Cardiac septum (tissue), 1 donor: ENCODE measurements at places on chromosomes 3 and 15.

GRCh38 chr3:138923531-138923994 lies 23.4 kb downstream of the FOXL2 start:
- peak; percentile 86 for DNase-seq

- peak; percentile 14 for DNase-seq
These were observed 271.7 kb downstream of the RPLP1 start for GRCh38 chr15:69724333-69724732.

DNA sequence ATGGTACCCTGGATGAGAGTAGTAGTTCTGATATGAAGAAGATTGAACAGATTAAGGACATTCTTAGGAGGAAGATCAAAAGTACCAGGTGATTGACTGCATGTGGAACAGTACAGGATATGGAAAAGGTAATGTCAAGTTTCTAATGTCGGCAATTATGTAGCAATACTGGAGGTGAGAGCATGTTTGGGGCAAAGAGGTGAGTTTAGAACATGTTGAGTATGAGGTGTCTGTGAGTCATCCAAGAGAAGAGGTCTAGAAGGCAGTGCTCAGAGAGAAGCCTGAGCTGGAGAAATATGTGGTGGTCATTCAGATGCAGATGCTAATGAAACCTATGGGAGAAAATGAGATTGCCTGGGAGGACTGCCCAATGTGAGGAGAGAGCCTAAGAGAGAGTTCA lies 305.6 kb downstream of the ZBTB20 start:
- no peak for DNase-seq

DNA sequence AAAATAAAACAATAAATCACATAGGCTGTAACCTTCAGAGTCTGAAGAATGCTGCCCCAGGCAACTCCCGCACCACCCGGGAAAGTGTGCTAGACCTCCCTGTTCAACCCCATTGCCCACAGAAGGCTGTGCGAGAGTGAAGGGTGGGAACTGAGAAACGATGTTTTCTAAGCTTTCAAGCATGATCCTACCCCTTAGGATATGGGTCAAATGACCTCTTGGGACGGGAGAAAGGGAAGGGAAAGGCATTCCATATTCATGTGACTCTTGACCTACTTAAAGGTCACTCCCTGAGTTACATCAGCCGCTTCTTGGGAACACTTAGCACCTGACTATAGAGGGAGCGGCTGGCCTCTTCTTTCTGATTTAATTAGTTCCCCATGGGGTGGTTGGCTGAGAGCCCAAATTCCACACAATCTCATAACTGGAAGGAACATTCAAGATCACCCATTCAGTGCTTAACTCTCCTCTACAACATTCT lies 114.7 kb upstream of the SLC24A5 start:
- DNase-seq: no peak

DNA sequence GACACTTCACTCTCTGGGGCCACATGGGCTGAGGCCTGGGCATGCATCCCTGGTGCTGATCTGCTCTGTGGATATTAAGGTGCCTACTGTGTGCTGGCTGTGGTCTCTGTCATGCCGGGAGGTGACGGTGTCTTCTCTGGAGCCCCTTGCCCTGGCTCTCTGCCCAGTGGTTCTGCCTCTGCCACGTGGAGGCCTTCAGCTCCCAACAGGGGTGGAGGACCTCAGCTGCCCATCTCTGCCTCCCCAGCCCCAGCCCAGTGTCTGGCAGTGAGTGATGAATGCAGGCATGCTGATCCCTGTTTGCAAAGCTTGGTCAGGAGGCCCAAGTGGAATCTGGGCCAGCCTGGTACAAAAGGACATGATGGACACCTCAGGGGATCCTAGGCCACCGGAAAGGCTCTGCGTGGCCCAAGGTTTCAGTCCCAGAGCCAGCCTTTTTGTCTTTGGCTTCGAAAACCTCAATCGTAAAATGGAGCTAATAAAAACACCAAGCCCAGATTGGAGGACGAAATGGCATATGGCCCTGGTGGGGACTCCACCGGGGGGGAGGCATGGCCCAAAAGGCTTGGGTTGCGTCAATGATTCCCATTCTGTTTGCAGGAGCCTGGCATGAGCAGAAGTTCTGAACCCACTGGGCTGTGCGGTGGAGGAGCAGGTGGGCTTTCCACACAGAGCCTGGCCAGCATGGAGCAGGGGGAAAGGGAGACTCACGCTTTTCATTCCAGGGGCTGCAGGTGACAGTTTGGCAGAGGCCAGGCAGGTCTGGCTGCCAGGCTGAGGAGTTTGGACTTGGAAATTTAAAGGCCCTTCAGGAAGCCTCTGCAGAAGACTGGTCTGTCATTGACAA lies 54.7 kb upstream of the KLF13 start:
- DNase-seq: peak; percentile 58

- DNase-seq: peak; percentile 69
These were observed 11.4 kb upstream of the ATP2B2 start for GRCh38 chr3:10516544-10517452.

DNA sequence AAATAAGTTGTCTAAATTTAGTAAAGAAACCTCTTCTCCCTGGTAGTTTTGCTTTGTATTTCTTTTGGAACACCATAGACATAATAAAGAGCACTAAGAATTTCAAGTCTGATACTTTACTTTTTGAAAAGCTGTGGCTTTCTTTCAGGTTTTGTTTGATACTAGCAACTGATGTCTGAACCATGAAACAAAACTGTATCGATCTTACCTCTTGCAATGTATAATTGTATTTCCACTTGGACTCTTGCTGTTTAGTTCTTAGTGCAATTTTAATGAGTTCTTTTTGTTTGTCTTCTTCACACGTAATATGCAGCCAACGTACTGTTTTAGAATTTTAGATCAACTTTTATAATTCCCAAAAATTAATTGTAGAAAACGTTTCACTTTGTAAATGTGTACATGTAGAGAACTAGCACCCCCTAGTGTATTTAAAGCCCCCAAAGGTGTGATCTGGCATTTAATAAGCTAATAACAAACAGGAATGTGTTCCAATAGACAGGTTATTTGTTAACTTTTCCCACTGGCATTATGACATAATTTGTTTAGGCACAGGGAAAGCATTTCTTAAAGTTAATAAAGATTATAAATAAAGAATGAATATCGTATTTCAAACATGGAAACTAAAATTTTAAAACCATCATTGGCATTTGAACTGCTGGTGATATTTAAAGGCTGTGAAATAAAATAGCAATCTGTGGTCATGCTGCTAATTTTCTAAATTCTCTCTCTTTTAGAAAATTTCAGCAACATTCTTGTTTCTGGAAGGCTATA lies 289.1 kb upstream of the DNAJC19 start:
- no peak for DNase-seq

GRCh38 chr15:85497172-85497569 lies 116.8 kb downstream of the AKAP13 start:
- no peak for DNase-seq

- no peak for DNase-seq
These were observed 8.5 kb downstream of the EOMES start for GRCh38 chr3:27713435-27714145.

GRCh38 chr3:105662306-105662705 lies 206.5 kb downstream of the CBLB start:
- DNase-seq: no peak
